ENCODE measurements at places on chromosomes 5 and 9.

DNA sequence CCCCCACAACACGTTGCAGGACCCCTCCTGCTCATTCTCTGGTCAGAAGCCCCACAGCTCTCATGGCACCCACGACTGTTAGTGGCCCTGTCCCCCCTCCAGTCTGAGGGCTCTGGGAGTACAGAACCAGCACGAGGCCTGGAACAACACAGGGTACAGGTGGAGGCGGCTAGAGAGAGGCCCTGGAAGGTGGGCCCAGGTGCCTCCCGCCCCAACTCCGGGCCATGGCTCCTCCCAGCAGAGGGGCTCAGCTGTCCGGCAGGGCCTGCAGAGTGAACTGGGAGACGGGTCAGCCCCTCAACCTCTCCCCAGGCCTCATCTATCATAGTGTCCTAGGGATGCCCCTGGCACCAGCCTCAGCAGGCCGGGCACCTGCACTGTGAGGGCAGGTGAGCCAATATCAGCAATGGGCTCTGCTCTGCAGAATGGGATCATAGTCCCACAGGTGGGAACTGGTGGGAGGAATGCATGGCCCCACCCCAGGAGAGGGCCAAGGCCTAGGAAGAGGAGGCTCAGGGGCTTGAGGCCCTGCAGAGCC, 58.6 kb downstream of the BARX1 start:
- DNase-seq, result no peak

DNA sequence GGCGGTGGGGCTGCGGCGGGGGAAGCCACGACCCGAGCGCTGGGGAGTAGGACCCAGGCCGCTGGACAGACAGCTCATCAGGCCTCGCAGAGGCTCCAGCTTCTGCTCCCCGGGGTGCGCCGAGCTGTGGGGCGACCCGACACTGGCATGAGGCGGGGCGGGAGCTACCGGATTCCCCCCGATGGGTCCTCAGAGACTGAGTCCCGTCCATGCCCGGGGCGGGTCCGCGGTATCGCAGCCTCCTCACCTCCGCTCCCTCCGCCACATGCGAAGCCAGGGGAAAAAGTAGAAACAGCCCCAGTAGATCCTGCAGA, 2.6 kb upstream of the CCL27 start:
- no peak for DNase-seq

DNA sequence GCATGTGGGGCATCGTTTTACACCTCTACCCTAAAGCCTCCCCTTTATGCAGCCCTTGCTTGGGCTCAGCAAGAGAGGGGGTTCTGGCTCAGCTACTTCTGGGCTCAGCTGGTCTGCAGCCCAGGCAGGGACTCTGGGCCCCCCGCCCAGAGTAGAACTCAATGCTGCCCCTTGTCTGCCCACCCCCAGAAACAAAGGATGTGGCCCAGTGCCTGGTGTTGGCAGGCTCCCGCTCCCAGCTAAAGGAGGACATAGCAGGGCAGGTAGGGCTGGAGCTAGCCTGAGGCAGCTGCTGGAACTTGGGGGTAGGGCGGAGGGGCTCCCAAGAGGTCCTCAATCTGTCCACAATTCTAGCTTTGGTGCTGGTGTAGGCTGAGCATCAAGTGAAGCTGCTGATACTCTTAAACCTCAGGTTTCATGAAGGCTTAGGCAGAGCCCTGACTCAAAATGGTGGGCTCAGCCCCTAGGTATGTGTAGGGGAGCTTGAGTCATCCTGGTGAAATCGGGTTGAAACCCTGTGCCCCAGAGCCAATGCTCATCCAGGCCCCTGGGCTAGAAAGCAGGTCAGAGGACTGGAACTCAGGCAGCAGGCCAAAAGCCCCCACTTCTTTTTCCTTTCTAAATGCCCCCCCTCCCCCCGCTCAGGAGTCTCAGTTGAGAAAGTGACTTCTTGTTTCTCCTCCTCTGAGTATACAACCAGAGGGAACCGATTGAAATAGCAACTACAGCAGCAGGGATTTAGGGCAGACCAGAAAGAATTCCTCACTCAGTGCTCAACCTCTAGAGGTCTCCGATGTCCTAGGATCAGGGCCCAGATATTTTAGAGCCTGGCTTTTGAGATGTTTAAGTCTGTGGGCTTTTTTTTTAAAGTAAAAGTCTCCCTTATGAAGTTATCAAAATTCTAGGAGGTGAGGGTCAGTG, 11.4 kb downstream of the PSD2 start:
- DNase-seq, result no peak

DNA sequence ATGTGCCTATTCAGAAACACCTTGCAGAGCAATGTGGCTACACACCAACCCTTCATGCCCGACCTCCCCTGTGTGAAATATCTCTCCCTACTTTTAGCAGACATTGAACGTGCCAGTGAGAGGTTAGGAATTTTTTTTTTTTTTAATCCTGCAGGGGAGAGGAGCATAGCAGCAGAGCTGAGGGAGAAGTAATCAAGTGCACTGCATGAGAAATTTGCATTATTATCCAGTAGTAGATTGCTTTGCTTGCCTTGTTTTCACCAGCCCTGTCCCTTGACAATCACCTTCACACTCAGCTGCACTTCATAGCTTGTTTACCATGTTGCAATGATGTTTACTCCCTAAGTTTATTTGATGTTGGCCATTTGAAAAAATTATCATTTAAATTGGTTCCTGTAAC, 489.6 kb upstream of the ZNF608 start:
- no peak for DNase-seq

DNA sequence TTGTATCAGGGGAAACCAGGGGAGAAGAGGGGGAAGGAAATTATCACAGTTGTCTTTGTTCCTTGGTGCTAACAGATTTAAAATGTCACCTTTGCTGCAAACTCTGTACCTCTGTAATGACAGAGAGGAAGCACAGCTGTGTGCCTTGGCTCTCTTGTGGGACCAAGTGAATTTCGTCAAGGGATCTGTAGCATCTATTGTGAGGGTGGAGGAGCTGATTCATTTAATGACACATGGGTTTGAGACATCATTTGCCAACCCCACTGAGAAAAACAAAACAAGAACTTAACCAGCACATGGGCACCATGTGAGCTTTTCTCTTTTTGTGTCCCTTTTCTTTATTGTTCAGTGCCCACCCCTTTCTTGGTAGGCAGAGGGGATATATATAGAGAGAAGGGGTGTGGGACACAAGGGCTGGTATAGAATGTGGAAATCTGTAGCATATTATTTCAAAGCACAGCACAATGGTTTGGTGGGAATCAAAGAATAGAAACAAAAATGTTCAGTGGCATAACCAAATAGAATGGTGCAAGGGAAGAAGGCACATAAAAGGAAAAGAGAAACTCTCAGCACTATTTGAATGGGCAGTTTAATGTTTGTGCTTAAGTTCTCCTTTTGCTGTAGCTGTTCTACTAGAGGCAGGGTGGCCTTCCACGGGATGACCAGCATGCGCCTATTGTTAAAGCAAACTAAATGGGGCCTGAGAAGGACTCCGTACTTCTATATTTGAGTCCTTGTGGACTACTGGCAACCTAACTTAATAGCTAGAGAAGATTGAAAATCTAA, 63.3 kb downstream of the LIX1 start:
- DNase-seq, result no peak

DNA sequence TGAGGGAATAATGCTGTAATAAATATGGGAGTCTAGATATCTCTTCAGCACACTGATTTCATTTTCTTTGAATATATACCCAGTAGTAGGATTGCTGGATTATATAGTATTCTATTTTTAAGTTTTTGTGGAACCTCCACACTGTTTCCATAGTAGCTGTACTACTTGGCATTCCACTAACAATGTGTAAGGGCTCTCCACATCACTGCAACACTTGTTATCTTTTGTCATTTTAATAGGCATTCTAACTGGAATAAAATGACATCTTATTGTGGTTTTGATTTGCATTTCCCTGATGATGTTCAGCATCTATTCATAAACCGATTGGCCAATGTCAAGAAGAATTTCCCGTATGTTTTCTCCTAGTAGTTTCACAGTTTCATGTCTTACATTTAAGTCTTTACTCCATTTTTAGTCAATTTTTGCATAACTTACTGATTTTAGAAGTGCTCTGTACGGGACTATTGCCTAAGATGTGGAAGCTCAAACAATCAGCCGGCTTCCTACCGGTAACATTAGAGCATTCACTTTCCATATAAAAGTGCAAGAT, 1078.8 kb downstream of the TAF11L14 start:
- no peak for DNase-seq

- DNase-seq, result no peak
Observed at GRCh38 chr9:15831384-15831783, 278.5 kb downstream of the CCDC171 start.

DNA sequence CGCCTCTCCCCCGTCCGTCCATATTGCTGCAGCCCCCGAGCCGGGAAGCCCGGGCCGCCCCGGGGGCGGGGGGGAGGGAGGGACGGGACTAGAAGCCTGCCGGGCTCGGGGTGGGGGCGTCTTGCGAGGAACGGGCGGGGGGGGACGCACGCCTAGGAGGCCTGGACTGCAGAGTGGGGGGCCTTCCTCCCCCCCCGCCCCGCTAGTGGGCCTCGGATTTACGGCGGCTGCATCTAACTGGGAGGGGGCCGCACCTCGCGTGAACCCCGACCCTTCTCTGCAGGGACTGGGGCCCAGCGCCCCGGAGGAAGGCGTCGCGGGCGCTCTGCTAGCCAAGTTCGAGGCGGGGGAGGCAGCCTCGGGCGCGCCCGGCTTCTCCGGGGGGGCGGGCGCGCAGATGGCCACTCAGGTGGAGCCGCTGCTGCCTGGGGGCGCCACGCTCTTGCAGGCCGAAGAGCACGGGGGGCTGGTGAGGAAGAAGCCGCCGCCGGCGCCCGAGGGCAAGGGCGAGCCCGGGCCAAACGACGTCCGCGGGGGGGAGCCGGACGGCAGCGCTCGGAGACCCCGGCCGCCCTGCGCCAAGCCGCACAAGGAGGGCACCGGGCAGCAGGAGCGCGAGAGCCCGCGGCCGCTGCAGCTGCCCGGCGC, at the start of gene LARP1:
Gene LARP1, plus strand, starts transcription at position 17 of the 648 bp plus-strand sequence. Its CDS starts 381 bp downstream, at position 398.
- peak; percentile 71 for DNase-seq

DNA sequence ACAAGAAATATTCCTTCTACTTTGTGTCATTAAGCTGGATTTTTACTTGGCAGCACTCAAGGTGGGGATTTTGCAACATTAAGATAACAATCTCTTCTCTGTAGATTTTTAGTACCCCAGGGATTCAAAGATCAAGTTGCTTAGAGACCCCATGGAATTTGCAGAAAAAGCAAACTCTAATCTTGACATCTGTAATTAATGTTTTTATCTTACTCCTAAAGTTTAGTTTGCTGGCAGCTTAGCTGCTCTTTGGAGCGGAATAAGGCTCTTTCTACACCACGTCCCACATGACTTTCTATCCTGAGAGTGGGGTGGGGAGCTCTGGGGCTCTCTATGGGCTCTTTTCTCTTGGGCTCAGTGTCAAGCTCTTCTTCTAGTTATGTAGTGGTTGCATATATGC, 21.7 kb upstream of the SPDL1 start:
- DNase-seq, result no peak

DNA sequence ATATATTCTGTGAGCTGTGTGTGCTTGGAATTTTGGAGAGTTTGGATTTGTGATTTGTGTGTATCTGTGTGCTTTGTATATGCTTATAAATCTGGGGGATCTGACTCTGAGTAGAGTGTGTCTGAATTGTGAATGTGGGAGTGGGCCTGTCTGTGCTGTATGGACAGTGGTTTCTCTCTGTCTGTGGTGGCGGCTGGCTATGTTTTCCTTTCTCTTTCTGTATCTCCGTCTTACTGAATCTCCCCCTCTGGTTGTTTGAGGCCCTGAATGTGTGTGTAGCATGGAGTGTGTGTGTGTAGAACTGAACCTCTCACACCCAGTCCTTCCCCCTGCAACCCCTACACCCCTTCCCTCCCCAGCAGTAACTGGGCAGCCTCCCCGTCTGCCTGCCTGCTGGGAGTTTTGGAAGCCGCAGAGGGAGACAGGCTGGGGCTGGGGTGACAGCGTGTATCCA, 4.7 kb downstream of the CXXC5 start:
- DNase-seq, result no peak

DNA sequence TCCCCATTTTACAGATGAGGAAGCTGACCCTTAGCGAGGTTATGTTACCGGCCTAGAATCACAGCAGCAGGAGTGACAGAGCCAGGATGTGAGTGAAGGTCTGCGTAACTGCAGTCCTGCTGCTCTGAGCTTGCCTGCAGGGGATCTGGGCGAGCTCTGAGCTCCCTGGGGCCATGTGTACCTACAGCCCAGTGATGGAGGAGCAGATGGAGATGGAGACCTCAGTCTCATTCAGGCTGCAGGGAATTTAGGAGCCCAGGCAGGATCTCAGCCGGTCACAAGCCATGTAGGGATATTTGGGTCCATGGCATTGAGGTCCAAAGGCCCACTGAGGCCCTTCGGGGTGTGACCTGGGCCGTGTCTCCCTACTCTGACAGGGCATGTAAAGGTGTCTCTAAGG, 170.6 kb downstream of the CACNA1B start:
- DNase-seq, result no peak

- DNase-seq, result no peak
Observed at GRCh38 chr5:110203661-110204060, 513.9 kb downstream of the MAN2A1 start.

- DNase-seq, result no peak
Observed at GRCh38 chr5:147737921-147738320, 44.6 kb downstream of the JAKMIP2 start.

GRCh38 chr5:142976861-142977260, 206.7 kb downstream of the ARHGAP26 start:
- DNase-seq, result no peak

DNA sequence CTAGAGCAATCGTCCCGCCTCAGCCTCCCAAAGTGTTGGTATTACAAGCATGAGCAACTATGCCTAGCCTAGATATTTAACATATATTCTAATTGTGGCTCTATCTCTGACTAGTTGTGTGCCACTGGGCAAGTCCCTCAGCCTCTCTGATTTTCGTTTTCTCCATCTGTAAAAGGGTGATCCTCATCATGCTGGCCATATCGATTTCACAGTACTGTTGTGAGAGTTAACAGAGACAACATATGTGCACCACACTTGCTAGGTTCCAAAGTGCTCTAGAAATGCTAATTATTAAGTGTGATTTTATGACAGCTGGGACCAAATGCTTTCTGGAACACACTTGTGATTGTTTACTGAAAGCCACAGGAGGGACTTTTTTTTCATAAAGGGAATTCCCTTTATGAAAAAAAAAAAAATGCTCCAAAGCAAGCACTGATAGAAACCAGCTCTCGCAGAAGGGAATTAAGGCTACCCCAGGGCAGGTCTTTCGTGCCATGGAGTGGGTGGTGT, 78.5 kb upstream of the EPB41L4B start:
- DNase-seq, result no peak

GRCh38 chr5:3639175-3639574, 43.5 kb downstream of the IRX1 start:
- no peak for DNase-seq

GRCh38 chr5:335740-336038, 14.2 kb downstream of the AHRR start:
- no peak for DNase-seq

DNA sequence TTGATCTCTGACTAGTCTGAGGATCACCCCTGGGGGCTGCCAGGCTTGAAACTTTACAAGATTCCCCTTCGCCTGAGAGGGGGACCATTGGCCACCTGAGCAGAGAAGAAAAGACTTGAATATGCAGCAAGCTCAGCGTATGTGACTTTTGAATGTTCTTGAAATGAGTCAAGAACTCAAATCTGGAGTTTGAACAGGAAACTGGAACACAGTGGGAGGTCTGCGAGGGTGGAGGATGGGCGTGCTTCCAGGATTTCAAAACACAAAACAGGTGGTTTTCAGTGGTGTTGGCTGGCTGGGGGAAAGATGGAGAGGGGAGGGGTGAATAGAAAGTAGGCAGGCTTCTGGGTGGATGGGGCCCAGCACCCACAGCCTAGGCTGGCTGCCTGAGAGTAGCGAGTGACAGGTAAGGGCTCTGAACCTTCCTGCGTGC, 40.6 kb downstream of the TMEM174 start:
- DNase-seq, result peak; percentile 40

- DNase-seq, result no peak
Observed at GRCh38 chr9:109652112-109652511, 127.9 kb upstream of the PALM2AKAP2 start.
